Sciatic nerve (tissue), 2 donors: ENCODE measurements at places on chromosomes 7 and 10.

- no peak for DNase-seq
These were observed 73.6 kb downstream of the ARHGAP12 start for GRCh38 chr10:31855033-31855432.

GRCh38 chr7:148865283-148865682, 18.8 kb downstream of the EZH2 start:
- DNase-seq, result no peak

GRCh38 chr7:93592588-93593266, 18.2 kb upstream of the CALCR start:
- no peak for DNase-seq

GRCh38 chr10:54342058-54342457, 459.0 kb downstream of the PCDH15 start:
- DNase-seq, result no peak

GRCh38 chr7:130152493-130153210, 52.6 kb downstream of the TMEM209 start:
- no peak for DNase-seq
